Thymus (tissue), 14 donors: ENCODE measurements at places on chromosomes 2 and 18.

DNA sequence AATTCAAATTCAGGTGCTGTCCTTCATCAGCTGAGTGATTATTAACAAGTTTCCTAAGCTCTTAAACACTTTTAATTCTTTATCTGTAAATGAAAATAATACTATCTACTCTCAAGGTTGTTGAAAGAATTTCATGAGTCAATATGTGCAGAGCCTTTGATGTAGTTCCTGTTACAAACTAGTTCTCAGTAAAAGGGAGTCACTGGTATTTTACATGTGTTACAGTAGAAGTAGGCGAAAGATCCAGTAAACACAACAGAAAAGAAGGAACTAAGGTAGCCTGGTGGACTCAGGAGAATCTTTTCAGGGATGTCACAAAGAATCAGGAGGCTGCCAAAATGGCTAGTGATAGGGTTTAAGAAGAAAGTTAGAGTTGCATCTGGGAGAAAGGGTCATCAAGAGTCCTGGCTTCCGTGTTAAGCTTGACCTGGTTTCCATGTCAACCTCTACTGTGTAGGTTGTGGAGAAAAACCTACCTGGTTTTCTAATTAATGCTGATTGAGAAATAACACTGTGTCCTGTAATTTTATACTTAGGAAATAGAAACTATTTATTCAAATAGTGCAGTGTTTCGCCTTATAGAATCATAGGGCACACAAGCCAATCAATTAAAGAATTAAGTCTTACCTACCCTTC is 58.3 kb upstream of the TRIB2 start:
- no peak for DNase-seq

GRCh38 chr2:103179798-103180197 is 418.0 kb downstream of the TMEM182 start:
- DNase-seq, result no peak

DNA sequence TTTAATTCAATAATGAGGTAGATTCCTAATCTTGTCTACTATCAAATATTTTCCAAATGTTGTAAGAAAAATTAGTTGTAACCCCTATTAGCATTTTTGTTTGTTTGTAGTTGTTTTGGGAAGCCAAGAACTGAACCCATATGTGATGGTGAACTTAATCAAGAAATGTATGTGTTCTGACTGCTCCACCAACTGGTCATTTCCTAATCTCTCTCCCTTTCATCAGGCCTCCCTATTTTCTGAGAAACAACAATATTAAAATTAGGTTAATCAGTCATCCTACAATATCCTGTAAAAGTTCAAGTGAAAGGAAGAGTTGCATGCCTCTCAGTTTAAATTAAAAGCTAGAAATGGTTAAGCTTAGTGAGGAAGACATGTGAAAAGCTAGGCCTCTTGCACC is 504.0 kb downstream of the EPHA4 start:
- no peak for DNase-seq

DNA sequence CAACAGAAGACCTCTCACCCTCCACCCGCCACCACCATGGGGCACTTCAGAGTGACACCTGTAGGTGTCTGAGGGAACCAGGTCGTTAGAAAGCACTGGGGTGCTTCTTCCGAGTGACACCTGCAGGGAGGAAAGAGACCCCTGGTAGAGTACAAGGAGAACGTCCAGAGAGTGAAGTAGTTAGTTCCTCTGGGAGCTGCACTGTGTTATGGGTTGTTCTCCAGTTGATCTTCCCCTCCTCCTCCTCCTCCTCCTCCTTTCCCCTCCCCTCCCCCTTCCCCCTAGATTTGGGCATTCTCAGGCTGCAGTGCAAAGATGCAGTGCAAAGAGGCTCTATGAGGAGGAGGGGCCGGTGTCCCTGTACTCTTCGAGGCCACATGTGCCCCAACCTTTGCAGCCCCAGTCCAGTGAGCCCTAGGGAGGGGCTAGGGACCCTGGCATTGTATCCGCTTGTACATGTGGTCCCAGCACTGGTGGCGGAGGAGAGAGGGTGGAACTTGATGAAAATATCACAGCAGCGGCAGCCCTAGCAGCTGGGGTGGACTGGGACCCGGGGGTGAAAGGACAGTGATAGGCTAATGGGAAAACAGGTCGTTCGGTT is 850 bp downstream of the DNAJB2 start:
- DNase-seq, result peak; percentile 88

DNA sequence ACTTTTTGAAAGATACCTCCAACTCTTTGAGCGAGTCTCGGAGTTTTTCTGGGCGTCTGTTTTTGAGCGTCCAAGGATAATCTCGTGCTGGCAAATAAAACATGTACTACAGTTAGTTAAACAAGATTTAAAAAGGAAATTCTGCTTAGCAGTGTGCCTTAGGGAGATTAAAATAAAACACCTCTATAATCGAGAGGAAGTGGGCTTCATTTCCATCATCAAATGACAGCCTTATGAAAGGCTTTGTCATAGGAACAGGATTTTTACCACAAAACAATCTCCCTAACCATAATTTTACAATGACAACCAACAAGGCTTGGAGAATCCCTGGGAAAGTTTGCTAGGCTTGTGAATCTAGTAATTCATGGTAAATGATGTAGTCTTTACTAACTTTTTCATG is 103.4 kb downstream of the WDPCP start:
- no peak for DNase-seq

GRCh38 chr2:69975853-69976462 is 14.5 kb upstream of the ASPRV1 start:
- DNase-seq, result no peak

DNA sequence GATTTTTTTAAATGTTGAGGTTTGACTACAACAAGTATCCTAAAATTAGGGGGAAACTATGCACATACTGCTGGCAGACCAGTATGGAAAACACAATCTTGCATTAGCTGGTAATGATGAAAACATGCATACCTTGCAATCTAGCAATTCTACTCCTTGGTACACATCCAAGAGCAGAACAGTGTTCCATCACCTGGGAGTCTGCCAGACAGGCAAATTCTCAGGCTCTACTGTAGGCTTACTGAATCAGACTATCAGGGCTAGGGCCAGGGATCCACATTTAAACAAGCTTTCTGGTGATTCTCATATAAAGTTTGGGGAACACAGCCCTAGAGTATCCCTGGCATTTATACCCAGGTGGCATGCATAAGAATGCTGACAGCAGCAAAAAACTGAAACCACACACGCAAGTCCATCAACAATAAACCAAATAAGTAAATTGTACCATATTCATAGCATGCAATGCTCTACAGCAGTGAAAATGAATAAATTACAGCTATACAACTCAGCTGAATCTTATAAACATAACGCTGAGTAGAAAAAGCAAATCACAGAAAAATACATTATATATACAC is 13.6 kb downstream of the CDH2 start:
- DNase-seq, result no peak

DNA sequence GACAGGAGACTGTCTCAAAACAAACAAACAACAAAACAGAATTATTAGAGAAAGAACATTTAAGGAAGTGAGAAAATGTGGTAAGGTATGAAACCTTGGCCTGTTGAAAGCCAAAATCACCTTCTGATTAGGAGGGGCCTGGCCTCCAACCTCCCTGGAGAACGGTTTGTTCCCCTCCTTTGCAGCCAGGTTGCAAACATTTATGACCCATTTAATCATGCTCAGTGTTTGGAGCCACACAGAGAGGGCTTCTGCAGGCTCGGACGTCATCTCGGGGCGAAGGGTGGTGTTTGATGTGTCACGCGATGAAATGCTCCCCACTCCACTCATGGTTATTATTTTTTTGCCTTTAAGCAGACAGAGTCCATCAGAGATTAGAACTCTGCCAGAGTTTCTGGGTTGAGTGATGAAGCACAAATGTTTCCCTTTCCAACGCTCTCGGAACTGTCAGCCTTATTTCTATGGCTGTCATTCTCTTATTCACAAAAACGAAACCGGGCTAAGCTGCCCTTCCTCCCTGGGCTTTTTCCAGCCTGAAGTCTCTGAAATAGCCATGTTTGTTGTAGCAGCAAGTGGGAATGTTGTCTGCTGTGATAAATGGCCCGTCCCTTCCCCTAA is 33.6 kb upstream of the ROCK2 start:
- no peak for DNase-seq
